ENCODE measurements at places on chromosomes 5 and 9. TPM values are rescaled to one million over a fixed set of nuclear protein-coding genes. Genes with fewer than 3 reads are reported as not detected.

EFNA5 gene
- polyA plus RNA-seq, result 9.4 TPM

GTF2H2C gene
- polyA plus RNA-seq, result 14.6 TPM

OR5C1 gene
- not detected for polyA plus RNA-seq

EGFLAM gene
- polyA plus RNA-seq, result 0.20 TPM

GABRG2 gene
- polyA plus RNA-seq, result 1.2 TPM

CDHR2 gene
- 0.02 TPM for polyA plus RNA-seq

DIAPH1 gene
- 70.9 TPM for polyA plus RNA-seq

PCDHA4 gene
- 3.8 TPM for polyA plus RNA-seq

EDIL3 gene
- 9.3 TPM for polyA plus RNA-seq

NFIB gene
- 2.6 TPM for polyA plus RNA-seq

CDH6 gene
- polyA plus RNA-seq, result 1.6 TPM

SLIT3 gene
- 1.2 TPM for polyA plus RNA-seq

TRIM7 gene
- polyA plus RNA-seq, result 0.57 TPM

OMD gene
- not detected for polyA plus RNA-seq

ANKRD34B gene
- polyA plus RNA-seq, result 0.91 TPM

RUSC2 gene
- 5.7 TPM for polyA plus RNA-seq

LCP2 gene
- polyA plus RNA-seq, result 0.33 TPM

GLDC gene
- 48.8 TPM for polyA plus RNA-seq

SLC6A18 gene
- polyA plus RNA-seq, result not detected

TYRP1 gene
- polyA plus RNA-seq, result 0.15 TPM

HAVCR2 gene
- 0.06 TPM for polyA plus RNA-seq

PIP5K1B gene
- 2.2 TPM for polyA plus RNA-seq

ENTREP1 gene
- polyA plus RNA-seq, result 15.3 TPM

FBN2 gene
- polyA plus RNA-seq, result 9.0 TPM

PCDHB5 gene
- 8.2 TPM for polyA plus RNA-seq

C5orf15 gene
- polyA plus RNA-seq, result 39.3 TPM

STC2 gene
- 52.2 TPM for polyA plus RNA-seq

S1PR3 gene
- 3.7 TPM for polyA plus RNA-seq

FLT4 gene
- 6.5 TPM for polyA plus RNA-seq

PTPDC1 gene
- 4.1 TPM for polyA plus RNA-seq

CACNA1B gene
- polyA plus RNA-seq, result 1.5 TPM

BTNL9 gene
- polyA plus RNA-seq, result 0.46 TPM

GKAP1 gene
- 0.97 TPM for polyA plus RNA-seq

CLIC3 gene
- 0.33 TPM for polyA plus RNA-seq

THBS4 gene
- polyA plus RNA-seq, result 27.5 TPM

NME5 gene
- polyA plus RNA-seq, result 0.48 TPM

OSMR gene
- 1.5 TPM for polyA plus RNA-seq

TRMT10B gene
- 2.4 TPM for polyA plus RNA-seq

OCLN gene
- 27.9 TPM for polyA plus RNA-seq

DMRT3 gene
- polyA plus RNA-seq, result not detected

All from H1 (cell line).